Stimulated activated CD8-positive, alpha-beta memory T cell treated with anti-CD3 and anti-CD28 coated beads, Interleukin-15, amount 100 ng/mL, for 4 hours (primary cell): ENCODE measurements at places on chromosomes 13 and 19.

DNA sequence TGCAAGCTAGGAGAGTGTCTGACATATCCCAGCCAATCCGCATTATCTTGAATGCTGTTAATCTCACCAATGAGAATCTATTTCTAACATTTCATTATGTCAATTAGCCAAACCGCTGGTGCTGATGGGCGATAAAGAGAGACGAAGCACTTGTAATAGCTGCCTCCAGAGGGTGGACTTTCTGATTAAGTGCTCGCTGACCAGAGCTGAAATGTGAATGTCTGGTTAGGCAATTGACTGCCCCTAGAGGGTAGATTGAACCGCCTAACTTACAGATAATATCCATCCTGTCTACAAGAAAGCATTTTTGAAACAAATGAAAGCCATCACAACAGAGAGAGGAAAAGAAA lies 552 bp upstream of the GRWD1 start:
- no peak for DNase-seq

DNA sequence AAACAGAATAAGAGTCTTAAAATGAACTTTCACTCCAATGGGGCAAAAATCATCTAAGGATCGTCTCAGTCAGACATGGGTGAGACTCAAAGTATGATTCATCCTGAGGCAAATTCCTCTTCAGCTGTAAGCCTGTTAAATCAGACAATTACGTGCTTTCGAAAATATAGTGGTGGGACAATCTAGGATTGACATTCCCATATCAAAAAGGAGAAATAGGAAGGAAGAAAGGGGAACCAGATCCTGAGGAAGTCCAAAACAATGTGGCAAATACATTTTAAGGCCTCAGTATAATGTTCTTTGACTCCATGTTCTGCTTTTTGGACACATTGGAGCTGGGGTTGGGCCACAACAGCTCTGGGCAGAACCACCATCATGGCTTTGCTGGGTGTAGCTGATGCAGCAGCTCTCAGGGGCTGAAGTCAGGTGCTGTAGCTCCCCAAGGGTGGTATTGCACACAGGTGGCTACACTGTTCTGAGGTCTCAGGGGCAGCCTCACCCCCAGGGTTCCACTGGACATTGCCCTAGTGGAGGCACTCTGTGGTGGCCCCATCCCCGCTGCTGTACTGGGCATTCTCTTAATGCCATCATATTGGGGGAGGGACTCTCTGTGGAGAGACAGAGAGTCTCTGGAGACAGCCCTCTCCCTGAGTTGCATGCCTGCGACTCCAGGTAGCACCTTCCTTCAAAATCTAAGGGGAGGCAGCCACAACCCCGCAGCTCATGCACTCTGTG lies 5.7 kb upstream of the FPR3 start:
- no peak for DNase-seq

DNA sequence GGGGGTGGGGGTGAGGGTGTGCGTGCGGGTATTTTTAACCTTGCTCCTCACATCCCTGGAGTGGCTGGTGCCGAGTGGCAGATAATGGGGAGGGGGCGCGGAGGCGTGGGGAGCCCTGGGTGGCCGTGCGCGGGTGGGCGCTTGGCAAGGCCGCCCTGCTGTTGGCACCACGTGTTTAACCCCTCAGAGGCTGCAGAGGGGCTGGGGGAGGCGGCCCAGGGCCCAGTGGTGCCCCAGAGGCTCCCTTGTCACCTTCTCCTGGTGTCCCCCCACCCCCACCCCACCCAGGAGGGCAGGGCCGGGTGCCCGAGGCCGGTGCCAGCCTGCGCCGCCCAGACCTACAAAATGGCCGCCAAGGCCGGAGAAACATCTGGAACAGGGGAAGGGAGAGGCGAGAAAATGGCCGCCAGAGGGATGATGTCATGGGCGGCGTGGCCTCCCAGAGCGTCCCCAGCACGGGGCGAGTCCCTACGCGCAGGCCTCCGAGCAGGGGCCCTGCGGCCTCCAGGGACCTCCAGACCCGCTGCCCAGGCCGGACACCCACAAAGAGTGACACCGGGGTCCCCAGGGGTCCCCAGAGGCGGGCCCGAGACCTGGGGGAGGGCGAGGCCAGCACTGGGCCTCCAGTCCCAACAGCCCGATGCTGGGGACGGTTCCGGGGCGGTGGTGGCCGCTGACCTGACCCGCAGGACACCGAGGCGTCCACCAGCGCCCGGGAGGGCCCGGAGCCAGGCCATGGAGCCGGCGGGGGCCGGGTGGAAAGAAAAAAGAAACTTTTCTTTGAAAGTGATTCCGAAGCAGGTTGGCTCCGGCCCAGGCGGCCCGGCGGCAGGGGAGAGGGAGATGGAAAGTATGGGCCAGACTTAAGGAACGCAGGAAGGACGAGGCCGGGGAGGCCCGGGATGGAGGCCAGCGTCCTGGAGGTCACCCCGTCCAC lies 38.2 kb downstream of the NFIC start:
- no peak for DNase-seq

DNA sequence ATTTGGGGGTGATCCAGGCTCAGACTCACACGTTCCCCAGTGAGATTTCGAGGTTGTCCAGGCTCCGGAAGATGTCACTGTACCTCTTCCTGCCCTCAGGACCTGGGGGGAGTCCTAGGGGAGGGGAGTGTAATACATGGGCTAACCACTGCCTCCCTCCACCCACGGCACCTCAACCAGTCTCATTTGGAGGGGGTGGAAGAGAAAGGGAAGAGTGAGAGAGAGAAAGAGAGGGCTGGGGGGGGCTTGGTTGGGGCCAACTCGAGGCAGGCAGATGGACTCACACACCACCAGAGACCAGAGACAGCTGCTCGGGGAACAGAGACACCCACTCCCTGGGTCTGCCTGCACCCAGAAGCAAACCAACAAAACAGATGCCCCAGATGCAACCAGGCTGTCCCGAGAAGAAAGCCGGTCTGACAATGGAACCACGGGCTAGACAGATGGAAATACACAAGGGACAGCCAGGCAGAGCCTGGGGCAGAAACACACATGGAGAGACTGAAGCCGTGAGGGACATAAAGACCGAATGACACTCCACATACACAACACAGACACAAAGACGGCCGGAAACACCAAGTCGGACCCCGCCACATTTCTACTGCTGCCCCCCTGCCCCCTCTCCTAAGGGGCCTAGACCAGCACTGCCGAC lies 825 bp downstream of the GMIP start:
- DNase-seq = peak; percentile 47

GRCh38 chr19:48501494-48502349 lies 9.9 kb downstream of the LMTK3 start:
- DNase-seq = no peak

- no peak for DNase-seq
Observed at GRCh38 chr13:32340914-32341313, 25.6 kb downstream of the BRCA2 start.

DNA sequence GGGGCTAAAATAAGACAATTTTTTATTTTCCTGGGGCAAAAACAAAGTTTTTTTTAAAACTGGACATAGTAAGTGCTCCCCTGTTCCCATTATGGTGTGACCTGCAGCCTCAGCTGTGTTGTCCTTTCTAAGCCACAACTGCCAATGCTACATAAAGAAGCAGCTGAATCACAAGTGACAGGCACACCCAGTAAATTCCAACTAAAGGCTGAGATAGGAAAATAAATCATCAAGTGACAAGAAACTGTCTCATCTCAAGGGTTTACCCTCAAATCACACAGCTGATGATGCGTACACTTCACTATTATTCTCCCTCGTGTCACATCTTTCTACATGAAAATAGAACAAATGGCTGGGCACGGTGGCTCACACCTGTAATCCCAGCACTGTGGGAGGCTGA lies 28.7 kb downstream of the STK24 start:
- DNase-seq = no peak

- no peak for DNase-seq
Observed at GRCh38 chr13:67150608-67151007, 79.5 kb downstream of the PCDH9 start.

- DNase-seq = no peak
Observed at GRCh38 chr19:15128162-15128770, 21.1 kb downstream of the SYDE1 start.

DNA sequence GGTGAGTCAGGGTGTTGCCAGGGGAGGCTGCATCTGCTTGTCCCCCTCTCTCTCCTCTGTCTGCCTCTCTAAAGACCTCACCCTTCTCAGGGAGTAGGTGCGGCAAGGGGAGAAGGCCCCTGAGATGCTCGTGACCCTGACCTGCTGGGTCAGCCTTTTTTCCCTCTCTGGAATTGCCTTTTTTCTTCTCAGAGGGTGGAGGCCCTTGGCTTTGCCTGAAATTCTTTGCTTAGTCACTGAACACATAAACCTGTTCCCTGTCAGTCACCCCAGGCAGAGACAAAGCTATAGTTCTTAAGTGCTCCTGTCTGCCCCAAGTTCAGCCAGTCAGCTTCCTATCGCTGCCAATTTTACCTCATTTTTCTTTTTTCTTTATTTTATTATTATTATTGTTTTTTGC lies 35.2 kb upstream of the PEG3 start:
- DNase-seq = no peak

- DNase-seq = no peak
Observed at GRCh38 chr13:44668688-44669087, 92.6 kb upstream of the TSC22D1 start.

DNA sequence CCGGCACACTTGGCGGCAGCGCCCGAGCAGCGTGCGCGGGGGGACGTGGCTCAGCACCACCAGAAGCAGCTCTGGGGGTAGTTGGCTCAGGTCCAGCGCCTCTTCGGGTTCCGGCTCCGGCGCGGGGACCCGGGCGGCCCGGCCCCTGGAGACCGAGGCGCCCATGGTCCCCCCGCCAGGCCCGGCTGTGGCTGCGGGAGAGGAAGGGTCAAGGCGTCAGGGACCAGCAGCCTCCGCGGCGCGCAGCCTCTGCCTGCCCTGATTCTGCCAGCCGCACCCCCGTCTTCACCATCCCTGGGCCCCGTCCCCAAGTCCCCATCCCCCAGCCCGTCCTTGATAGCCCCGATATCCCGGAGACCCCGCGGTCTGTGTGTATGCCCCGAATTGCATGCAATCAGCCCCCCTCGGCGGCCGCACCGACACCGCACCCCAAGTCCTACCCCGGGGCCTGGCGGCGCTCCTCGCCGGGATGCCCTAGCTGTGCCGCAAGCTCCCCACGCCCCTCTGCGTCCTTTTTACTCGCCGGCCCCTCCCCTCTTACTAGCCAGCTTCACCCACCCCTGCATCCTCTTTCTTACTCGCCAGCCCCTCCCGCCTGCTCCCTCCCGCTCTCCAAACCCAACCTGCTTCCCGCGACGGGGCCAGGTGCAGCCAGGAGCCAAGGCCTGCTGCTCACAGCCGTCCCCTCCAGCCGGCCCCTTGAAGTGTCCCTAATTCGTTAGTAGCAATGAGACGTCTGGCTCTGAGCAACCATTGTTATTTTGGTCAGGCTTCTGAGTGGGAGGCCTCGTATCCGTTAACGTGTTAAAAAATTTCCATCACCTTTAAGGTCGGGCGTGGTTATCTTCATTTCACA lies at the start of gene FBXO27:
TSS of gene FBXO27 (minus strand) at position 487 of the 856 bp plus-strand sequence. CDS start at position 165, 322 bp downstream.
- DNase-seq = no peak

DNA sequence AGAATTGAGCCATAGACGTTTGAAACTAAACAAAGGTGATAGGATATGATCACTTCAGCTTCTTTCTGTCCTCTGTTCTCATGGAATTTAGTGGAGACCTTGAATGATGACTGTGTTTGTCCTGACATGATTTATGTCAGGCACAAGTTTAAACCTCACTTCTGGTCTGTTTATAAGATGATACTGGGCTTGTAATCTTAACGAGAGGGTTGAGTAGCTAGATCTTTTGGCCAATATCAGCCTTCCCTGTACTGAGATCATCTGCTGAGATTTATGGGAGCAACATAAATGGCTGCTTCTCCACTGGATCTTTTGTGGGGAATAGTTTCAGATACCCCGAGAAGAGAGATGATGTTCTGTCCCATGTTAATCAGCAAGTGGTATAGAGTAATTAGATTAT lies 121.8 kb upstream of the OBI1 start:
- DNase-seq = no peak

- DNase-seq = no peak
Observed at GRCh38 chr13:52804202-52804641, 44.2 kb downstream of the PCDH8 start.

DNA sequence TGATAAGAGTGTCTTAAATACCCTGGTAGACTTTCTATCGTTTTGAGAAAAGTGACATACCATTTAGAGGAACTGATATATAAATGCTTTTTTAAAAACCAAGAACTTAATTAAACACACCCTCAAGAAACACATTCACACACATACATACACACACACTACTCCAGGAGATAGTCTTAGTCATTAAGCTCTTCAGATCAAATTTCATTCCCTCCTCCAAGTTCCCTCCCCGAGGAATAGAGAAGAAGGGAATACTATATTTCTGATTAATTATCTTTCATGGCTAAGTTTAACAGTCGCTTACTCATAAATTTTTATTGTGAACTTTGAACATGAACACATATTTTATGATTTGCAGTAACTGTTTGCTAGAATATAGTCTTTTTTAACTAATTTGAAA lies 1109.5 kb downstream of the SLITRK1 start:
- no peak for DNase-seq

GRCh38 chr13:109779074-109779473 lies 7.3 kb downstream of the IRS2 start:
- DNase-seq = no peak

DNA sequence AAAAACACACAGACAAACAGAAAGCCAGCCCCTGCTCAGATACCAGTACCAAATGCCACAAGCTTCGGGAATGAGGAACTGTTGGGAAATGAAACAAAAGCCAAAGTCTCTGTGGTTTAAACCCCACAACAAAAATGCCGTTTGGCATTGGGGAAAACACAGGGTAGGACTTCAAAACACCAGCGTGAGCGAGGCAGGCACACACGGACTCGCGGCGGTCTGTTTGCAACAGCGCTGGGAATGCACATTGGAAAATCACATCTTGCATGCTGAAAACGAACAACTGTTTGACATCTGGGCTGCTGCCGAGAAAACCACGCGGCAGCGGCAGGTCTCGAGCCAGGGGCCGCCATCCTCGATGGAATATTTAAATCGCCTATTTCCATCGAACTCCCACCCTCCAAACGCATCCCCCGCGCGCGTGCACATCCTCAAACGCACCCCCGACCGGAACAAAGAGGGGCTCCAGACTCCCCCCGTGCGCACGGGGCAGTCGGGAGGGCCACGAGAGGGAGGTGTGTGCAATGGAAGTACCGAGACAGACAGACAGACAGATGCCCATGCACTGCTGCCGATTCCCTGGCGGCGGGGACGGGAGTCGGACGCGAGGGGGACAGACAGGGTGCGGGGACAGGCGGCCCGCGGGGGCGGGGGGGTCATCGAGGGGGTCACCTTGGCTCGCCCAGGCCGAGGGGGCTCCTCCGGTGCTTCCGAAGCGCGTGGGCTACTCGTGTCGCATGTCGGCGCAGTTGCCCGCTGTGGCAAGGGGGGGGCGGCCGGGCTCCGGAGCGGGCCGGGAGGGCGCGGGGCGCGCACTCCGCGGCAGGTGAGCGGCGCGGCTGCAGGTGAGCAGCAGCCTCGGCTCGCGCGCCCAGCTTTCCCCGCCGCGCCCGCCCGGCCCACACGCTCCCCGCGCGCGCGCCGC lies at the start of gene GPR12:
TSS of gene GPR12 (minus strand) at position 880 of the 925 bp plus-strand sequence. CDS start 959 bp downstream, outside the sequence.
- no peak for DNase-seq

- DNase-seq = no peak
Observed at GRCh38 chr13:73664851-73665250, 469.4 kb downstream of the KLF12 start.

GRCh38 chr13:61485128-61485765 lies 69.6 kb upstream of the PCDH20 start:
- DNase-seq = no peak
